ENCODE measurements at places on chromosomes 3 and 15.

DNA sequence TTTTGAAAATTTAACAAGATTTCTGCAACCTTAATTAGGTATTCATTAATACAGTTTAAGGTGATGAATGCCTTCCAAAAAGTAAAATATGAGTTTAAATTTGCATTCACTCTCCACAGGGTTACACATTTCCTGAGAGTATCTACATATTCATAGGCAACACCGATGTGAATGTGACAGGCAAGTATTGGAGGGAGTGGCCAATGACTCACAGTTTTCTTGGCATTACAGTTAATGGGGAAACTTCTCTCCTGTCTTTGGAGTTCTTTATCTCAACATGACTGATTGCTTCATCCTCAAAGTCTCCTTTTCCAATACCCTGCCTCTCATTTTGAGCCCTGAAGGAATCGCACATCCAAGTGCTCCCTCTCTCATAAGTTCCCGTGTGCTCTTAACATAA lies 181.9 kb upstream of the CHL1 start:
- DNase-seq: no peak

DNA sequence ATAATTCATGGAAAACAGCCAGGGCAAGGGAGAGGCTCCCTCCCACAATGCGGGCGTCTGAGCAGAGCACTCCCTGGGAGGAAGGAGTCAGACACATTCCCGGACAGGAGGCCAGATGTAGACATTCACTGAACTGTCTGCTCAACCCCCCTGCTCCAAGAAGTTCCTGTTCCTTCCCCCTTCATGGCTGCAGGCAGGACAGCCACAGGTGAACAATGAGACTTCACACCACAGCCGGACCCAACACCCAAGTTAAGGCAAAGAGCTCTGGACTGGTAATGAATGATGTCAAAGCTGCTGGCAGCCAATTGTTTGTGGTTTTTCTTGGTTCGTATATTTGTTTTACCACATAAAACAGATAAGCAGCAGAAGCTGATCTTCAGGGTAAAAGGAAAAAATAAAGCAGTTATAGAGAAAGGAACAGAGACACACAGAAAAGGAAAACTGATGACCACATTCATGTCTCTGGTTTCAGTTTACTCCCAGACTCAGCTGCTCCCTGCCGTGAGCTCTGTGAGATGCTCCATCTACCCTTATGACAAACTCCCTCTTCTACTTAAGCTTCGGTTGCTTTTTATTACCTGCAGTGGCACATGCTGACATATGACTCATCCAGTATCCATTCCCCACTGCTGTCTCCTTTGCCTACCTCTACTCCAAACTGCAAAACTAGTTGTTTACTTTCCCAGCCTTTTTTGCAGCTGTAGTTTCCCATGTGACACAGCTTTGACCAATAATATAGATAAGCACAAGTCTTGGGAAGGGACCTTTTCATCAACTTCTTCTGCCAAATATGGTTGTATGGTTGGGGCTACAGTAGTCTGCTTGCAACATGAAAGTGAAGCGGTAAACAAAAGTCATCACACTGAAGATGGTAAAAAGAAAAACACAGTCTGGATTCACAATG lies 33.1 kb downstream of the DZIP1L start:
- DNase-seq: no peak

- DNase-seq: no peak
These were observed 10.0 kb downstream of the MYO5A start for GRCh38 chr15:52518487-52519371.

DNA sequence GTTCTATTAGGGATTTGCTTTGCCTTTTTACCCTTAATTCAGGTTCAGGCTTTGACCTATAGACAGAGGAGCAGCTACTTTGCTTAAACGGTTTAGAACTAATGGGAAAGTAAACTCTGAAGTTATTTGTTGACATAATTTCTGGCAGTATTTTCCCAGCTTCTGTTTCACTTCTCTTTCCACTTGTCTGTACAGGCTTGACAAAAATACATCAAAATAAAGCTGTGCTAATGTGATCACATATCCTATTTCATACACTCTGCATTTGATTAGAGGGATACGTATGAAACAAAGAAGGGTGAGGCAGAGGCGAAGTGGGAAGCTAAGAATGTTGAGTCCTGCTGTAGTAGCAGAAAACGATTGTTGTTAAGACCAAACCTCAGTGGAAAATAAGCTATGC lies 389.1 kb upstream of the RARB start:
- no peak for DNase-seq

GRCh38 chr3:13459605-13460340 lies 20.3 kb upstream of the HDAC11 start:
- no peak for DNase-seq

DNA sequence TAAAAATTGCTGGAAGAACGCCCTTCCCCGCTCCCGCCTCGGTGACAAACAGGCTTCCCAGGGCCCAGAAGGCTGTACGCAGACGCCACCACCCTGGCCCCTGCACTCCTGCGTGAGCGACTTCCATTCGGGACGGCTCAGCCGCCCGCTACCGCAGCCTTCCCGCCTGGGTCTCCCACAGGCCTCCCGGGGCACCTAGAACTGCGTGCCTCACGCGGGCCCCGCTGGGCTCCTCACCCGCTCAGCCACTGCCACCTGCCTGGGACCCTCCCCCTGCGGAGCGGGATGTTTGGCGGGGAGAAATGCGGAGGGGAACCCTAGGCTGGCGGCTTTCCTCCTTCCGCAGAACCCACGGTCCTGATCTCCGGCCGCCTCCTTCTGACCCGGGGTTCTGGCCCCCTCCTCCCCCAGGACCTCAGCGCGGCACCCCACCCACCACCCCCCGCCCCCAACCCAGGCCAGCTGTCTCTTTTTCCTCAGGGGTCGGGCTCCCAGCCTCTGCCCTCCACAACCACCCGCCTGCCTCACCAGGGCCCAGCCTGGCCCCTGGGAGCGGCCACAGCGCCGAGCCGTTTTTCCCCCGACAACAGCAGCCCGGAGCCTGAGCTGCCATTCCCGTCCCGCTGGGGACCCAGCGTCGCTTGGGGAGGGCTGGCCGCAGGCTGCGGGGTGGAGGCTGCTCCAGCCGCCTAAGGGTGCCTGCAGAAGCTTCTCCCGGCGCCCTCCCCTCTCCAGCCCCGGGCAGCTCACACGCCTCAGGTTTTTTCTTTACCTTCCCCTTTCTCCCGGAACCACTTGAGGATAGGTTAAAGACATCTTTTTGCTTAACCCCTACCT lies 27.6 kb upstream of the RAB7A start:
- DNase-seq: no peak

GRCh38 chr15:53974813-53975212 lies 3.4 kb upstream of the UNC13C start:
- no peak for DNase-seq

DNA sequence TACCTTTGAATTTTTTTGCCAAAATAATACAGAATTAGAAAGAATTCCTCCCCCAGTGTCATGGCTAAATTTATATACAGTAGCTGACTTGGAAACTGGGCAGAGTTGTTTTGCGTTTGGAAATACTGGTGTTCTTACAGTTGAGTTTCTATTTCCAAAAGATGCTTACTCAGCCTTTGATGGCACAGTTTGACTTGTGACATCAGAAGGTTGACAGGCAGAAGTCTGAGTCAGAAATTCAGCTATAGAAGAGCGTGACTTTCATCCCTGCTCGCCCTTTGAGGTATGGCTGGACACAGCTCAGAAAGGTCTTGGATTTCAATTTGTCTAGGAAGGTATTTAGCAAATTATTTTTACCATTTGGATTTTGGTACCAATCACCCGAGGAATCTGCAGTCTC lies 175.8 kb downstream of the VGLL4 start:
- DNase-seq: no peak

DNA sequence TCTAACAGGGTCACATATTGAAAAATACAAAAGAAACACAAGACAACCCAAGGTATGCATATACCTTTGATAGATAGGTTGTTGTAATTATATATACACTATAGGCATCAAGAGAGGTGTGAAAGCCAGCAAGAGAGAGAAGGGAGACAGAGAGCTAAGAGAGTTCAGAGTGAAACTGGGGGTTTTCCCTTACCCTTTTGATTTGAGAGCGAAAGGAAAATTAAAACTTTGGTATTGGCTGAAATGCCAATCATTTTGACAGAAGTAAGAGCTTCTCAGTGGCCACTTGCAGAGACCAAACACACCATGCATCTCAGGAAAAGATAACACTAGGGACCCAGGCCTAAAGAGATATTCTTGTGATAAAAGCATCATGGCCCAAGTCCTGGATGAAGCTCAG lies 183.6 kb downstream of the SHOX2 start:
- DNase-seq: no peak

GRCh38 chr3:30720586-30721313 lies 114.3 kb downstream of the TGFBR2 start:
- no peak for DNase-seq
